Kidney tubule cell (primary cell): ENCODE measurements at places on chromosomes 2 and 18.

- DNase-seq: peak; percentile 67
Measured at GRCh38 chr2:64114063-64114911, 29.9 kb downstream of the PELI1 start.

DNA sequence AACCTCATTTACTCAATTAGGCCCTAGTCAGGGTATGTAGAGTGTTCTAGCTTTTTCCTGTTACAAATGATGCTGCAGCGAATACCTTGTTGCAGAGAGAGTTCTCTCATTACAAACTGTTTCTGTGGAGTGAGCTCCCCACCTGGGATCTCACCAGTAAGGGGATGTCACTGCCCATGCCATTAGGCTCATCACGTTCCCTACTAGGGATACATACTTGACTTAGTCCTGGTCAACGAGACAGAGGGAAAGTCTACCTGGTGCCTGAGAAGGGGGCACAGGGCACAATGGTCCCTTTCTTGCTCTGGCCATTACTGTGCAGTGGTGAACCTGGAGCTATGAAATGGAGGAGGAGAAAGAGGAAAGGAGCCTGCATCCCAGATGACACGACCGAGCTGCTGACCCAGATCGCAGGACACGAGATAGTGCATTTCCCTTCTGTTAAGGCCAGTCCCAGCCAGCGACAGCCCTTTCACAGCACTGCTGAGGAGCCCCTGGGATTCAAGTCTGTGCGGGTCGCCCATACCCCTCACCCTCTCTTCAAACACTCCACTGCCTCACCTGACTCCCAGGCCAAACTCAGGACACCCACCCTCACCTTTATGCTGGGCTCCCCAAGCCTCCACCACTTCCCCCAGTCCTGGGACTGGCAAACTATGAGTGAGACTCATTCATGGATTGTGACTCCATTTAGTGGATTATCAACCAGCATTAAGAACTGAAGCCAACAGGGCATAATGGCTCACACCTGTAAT, 16.0 kb downstream of the MALL start:
- no peak for DNase-seq

DNA sequence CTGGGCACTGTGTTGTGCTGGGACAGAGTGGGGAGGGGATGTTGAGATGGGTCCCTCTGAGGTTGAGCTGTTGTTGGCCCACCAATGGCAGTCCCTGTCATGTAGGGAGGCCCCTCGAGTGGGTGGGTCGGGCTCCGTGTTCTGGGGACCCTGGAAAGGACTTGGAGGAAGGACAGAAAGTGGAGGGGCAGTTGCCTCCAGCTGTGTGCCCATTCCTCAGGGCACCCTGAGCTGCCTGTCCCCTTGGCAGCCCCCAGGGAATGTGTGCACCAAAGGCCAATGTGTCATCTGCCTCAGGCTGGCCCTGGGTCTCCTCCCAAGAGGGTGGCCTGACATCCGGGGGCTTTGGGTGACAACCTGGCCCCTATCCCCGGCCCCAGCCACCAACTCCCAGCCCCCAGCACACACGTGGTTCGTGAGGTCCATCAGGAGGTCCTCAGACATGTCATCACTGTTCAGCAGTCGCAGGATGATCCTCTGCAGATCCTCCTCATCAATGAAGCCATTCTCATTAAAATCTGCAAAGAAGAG, 57.7 kb downstream of the CIB4 start:
- no peak for DNase-seq

- no peak for DNase-seq
Measured at GRCh38 chr18:62556397-62556796, 33.6 kb downstream of the ZCCHC2 start.

DNA sequence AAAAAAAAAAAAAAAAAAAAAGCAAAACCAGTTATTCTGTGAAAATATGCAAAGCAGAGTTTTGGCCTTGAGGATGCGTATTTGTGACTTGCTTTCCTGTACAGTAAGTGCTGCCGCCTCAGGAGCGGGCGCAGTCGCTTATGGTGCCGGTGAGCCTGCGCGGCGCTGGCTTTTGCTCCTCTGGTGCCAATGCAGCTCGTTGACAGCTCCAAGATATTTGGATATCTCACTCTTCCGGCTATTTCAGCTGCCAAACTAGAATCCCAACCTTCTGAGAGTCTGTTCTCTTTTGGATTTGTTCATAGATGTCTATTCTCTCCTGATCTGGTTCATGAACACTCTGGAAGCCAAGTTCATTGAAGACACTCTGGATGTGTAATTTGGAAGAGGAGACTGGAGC, 184.1 kb downstream of the AGAP1 start:
- DNase-seq: no peak

DNA sequence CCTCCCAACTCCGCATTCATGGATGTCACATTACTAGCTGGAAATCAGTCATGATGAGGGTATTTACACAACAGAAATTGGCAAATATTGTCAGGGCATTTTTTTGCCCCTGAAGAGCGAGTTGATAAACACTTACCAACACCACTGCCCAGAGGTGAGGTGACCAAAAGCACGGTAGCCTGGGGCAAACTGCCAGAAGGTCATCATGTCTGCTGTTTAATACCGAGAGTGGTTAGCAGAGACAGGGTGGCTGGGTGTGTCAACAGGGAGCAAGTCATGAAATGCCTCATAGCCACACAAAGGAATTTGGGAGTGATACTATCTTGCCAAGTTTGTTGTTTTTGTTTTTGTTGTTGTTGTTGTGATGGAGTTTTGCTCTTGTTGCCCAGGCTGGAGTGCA, 37.0 kb upstream of the EPC2 start:
- DNase-seq: peak; percentile 16

DNA sequence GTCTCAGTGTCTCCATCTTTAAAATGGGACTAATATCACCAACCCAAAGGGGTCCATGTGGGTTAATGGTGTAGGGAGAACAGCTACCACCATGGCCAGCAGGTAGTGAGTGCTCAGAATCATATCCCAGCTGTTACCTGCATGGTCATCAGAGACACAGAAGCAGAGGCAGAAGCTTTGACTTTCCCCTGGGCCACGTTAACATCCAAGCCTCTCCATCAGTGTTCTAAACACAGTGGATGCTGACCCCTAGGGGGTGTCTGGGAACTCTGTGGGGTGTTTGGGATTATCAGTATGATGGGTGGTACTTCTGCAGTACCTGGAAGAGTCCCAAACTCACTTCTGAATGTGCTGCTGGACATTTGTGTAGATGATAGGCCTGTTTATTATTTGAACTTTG, 93.6 kb downstream of the GYPC start:
- no peak for DNase-seq

DNA sequence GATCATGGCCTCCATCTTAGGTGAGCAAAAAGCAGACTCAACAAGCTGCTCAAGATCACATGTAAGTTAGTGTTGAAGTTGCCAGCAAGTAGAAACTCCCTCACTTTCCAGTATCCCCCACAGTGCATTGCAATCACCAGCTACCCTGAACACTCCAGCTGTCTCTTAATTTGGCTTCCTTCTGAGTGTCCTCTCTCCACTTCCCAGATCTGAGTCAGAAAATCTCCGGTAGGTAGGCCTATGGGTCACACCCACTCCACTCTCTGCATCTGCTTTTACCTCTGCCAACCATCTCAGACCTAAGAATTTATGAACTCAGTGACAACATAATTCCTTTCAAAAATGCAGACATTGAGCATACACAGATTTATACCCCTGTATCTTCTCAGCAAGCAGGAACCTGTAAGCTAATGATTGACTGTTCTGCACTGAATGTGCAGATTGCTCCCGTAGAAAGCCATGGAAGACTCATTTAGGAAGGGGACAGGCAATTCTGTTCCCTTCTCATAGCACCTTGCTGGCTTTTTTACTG, 656.9 kb downstream of the EPHA4 start:
- DNase-seq: peak; percentile 29

DNA sequence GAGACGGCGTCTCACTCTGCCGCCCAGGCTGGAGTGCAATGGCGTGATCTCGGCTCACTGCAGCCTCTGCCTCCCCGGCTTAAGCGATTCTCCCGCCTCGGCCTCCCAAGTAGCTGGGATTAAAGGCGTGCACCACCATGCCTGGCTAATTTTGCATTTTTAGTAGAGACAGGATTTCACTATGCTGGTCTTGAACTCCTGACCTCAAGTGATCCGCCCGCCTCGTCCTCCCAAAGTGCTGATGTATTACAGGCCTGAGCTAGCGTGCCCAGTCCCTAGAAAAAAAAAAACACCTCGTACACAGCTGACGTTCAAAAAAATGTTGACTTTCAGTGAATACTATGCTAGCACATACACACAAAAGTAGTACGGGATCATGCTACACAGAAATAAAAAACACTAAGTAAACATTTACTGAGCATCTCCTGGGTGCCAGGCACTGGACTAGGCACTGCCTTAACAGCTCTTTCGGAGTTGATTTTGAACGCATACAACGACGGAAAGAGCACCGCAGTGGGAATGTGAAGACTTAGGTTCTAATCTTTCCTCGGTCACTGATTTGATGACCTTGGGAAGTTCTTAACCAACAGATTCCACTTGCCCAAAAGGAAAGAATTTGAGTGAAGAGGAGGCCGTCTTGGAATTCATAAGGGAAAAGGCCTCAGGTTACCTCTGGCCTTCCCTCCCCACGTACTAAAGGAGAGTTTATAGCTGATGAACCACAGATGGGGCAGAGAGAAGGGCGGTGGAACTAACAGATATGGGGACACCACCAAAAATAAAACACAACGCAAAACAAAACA, 1.1 kb downstream of the DNAJC27 start:
- DNase-seq: peak; percentile 43

DNA sequence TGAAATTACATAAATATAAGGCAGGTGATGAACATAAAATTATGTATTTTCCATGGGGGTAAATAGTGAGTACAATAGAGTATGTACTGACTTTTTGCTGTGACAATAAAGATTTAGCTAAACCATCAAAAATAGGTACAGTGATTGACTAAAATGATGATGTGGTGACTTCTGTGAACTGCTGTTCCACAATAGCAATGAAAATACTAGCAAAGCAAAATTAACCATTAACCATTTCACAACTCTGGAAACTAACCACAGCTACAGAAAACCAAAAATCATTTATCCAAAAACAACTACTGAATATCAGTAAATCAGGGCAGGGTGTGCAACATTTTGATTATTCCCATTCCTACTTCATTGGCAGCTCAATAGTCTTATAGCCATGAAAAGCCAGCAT, 161.4 kb upstream of the GYPC start:
- no peak for DNase-seq

DNA sequence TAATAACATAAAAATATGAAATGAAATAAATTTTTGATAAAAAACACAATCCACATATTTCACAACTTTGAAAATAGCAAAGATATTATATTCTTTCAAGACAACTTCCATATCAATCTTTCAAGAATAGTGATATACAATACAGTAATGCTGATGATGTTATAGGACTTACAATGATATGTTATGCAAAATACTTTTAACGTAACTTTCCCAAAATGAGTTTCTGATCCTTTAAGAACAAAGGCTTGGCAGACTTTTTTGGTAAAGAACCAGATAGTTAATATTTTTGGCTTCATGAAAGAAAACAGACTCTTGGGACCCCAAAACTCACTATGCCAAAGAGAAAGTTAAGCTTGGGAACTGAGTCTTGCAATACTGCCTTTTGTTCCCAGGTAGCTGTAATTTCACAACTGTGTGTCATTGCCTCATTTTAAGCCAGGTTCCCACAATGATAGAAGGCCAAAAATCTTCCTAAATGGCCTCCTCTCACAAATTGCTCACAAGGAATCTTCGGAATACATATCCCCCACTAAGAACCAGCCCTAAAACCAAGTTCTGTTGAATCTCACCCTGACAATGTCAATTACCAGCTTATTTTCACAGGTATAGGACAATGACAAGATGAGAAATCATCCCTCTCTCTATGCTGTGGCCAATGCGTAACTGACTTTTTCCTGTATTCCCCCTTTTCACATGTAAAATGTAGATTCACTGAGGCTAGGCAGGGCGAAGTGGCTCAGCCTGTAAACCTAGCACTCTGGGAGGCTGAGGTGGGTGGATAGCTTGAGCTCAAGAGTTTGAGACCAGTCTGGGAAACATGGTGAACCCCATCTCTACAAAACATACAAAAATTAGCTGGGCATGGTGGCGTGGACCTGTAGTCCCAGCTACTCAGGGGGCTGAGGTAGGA, 54.8 kb upstream of the STRN start:
- DNase-seq: no peak

DNA sequence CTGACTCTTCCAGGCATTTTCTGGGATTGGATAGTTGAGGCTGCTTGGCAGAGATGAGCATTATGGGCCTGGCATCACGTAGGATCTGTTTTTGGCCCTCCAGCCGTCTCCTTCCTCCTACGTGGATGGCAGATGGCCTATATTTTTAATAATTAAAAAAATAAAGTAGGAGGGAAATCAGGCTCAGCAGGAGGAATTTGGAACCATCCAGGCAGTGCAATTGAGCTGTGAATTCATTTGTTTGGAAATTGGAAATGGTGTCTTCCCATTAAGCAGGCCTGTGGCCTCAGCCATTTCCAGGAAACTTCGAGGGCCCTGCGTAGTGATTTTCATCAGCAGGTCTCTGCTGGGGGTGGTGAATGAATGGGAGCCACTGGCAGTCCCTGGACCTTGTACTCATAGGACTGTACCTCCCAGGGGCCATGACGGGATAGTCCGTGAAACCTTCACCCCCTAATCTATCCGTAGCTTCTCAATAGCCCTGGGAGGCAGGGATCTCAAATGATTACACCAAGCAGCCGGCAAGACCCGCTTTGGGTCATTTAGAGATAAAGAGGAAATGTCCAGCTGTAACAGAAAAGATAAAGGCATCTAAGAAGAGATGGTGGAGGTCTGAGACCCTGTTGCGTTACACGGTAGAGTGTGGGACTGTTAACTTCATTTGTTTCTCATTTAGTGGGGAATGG, 73.1 kb upstream of the TNP1 start:
- DNase-seq: no peak

DNA sequence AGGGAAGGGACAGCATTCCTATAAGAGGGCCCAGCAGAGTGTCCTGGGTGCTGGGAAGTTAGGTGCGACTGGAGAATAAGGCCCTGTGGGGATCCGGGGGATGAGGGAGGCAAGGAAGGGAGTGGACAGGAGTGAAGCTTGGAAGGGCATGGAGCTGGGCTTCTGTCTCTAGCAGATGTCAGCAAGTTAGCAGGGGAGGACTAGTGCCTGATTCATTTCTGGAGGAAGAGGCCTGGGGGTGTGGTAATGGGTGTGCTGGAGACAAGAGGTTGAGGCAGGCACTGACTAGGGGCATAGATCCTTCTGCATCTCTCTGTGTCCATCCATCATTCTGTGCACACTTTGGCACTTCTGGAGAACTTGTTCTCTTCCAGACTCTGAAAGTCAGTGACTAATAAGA, 134.7 kb downstream of the ACOXL start:
- no peak for DNase-seq

GRCh38 chr2:205763708-205764211, 81.5 kb downstream of the NRP2 start:
- peak; percentile 68 for DNase-seq

- peak; percentile 55 for DNase-seq
Measured at GRCh38 chr2:163692611-163693482, 43.0 kb downstream of the FIGN start.

GRCh38 chr18:25449046-25449445, 97.1 kb upstream of the ZNF521 start:
- DNase-seq: no peak

DNA sequence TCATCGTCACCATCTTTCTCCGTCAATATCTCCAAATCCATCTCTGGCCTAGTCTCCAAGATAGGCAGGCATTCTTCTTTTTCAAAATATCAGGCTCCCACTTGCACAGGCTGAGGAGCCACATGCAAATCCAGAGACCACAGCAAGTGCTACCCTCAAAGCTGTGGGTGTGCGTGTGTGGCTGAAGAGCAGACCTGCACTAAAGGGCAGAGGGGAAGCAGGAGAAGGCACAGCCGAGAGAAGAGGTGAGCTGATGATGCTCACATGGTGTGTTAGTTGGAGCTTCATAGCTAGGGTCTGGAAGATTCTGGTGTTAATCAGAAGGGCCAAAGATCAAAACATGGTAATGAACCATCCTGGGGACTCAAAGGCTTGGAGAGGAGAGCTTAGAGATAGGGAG, 3.8 kb downstream of the SPEG start:
- no peak for DNase-seq
